Neural progenitor cell (in vitro differentiated cells): ENCODE measurements at places on chromosomes 4 and X. TPM values are rescaled to one million over a fixed set of nuclear protein-coding genes. Genes with fewer than 3 reads are reported as not detected.

AMBN gene
- total RNA-seq, result 0.15 TPM in 1 of 2 replicates, not detected in the other

NDP gene
- 2.3 and 2.5 TPM in 2 replicates for total RNA-seq

SH3RF1 gene
- total RNA-seq, result 14.1 and 17.1 TPM in 2 replicates

XAGE1A gene
- total RNA-seq, result not detected in 2 replicates

CLIC2 gene
- 0.28 TPM in 1 of 2 replicates, not detected in the other for total RNA-seq

TCP11X2 gene
- total RNA-seq, result 0.88 and 1.1 TPM in 2 replicates

FGA gene
- not detected in 2 replicates for total RNA-seq

GLOD5 gene
- total RNA-seq, result not detected in 2 replicates

RTL5 gene
- total RNA-seq, result 1.0 and 1.9 TPM in 2 replicates

SPANXA2 gene
- total RNA-seq, result not detected in 2 replicates

AFF2 gene
- total RNA-seq, result 13.5 and 18.0 TPM in 2 replicates

IBSP gene
- not detected in 2 replicates for total RNA-seq

GRCh38 chr4:137370679-137371078 is 161.6 kb downstream of the PCDH18 start:
- no peak for DNase-seq

DNA sequence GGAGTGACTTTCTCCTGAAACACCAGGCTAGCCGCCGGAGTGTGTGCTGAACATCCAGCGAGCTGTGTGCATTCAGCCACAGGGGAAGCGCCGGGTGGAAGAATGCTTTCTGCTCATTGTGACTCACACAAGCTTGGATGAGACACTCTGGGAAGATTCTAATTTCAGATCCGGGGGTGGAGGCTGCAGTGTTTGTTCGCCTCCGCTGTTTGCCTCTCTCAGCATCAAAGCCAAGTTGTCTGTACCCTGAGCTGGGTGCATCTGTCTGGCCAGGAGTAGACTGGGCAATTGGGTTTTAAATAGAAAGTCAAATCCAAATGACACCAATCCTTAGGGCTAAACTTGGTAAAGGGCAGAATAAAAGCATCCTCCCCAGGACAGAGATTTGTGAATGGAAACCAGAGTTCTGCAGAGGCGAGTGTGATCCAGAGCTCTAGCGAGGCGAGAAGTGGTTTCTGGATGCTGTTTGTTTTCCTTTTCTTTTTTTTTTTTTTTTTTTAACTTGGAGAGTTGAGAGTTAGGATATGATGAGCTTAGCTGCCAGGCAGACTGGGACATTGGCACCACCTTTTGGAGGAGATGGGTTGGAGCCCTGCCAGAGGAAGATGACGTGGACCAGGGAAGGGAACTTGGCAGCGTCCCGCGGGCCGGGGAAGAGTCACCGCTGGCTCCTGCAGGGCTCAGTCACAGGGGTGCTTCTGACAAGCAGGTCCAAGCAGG is 196.0 kb upstream of the PSAPL1 start:
- DNase-seq, result no peak

GRCh38 chr4:147696866-147697265 is 12.9 kb upstream of the PRMT9 start:
- no peak for DNase-seq

DNA sequence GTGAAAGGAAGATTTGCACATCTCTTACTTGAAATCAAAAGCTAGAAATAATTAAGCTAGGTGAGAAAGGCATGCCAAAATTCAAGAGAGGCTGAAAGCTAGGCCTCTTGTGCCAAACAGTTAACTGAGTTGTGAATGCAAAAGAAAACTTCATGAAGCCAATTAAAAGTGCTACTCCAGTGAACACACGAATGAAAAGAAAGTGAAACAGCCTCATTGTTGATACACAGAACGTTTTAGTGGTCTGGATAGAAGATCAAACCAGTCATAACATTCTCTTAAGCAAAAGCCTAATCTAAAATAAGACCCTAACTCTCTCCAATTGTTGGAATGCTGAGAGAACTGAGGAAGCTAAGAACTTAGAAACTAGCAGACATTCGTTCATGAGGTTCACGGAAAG is 122.3 kb downstream of the UNC5C start:
- DNase-seq, result no peak

GRCh38 chr4:109648266-109648996 is 54.8 kb downstream of the CASP6 start:
- no peak for DNase-seq

- DNase-seq, result no peak
These were observed 344.5 kb upstream of the RASGEF1B start for GRCh38 chr4:81816031-81816761.

- DNase-seq, result no peak
These were observed 71.9 kb downstream of the AFF2 start for GRCh38 chrX:148572337-148572736.

DNA sequence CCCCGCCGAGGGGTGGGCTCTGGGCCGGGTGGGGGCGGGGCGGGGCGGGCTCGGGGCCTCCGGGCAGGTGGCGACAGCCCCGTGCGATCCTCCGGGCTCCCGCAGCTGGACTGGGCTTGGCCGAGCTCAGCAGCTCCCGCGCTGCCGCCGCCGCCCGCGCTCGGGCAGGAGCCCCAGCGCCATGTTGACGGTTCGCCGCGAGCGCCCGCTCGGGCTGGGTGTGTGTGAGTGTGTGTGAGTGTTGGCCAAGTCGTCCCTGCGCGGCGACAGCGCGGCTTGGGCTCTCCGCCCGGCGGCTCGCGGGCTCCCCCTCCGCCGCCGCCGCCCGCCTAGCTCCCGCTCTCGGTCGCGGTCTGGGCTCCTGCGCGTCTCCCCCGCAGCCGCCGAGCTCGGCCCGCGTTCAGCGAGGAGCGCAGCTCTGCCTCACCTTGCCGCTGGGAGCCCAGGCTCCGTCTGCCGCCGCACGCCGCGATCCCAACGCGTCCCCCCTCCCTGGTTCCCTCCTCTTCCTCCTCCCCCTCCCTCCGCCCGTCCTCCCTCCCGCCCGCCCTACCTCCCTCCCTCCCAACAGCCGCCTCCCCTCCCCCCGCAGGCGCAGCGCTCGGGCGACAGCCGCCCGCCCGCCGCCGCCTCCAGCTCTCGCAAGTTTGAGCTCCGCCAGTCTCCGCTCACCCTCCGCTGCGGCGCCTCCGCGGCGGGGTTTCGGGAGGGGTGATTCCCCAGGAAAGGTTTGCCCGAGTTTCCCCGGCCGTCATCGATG is at the start of gene BCOR:
TSS of gene BCOR (minus strand) at position 455 of the 760 bp plus-strand sequence. CDS start 20,029 bp downstream, outside the sequence.
- DNase-seq, result peak; percentile 81

GRCh38 chr4:84498203-84498934 is 723 bp downstream of the NKX6-1 start:
- peak; percentile 70 for DNase-seq

DNA sequence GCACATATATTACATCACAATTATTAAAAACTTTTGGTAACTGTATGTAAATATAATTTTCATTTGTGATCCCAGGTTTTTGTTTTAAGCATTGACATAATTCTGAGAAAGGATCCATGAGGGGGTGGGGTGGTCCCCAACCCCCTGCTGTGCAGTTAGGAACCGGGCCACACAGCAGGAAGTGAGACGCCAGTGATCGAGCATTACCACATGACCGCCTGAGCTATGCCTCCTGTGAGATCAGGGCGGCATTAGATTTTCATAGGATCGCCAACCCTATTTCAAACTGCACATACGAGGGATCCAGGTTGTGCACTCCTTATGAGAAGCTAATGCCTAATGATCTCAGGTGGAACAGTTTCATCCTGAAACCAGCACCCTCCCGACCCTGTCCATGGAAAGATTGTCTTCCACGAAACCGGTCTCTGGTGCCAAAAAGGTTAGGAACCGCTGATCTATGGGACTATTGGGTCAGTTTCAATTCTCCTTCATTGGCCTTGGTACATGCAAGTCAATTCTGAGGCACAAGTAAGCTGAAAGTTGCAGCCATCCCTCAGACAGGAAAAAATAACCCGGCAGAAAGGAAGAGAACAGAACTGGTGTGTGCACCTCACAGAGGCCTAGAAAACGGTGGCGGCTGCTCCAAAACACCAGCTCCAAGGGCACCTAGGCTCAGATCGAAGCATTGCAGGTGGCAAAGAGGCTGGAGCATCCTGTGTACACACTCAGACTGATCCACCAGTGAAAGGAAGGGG is 7.0 kb upstream of the TMSB4X start:
- no peak for DNase-seq

- DNase-seq, result no peak
These were observed 122.4 kb upstream of the ETNPPL start for GRCh38 chr4:108885211-108885610.

GRCh38 chr4:159235779-159236368 is 133.0 kb downstream of the RAPGEF2 start:
- peak; percentile 15 for DNase-seq

DNA sequence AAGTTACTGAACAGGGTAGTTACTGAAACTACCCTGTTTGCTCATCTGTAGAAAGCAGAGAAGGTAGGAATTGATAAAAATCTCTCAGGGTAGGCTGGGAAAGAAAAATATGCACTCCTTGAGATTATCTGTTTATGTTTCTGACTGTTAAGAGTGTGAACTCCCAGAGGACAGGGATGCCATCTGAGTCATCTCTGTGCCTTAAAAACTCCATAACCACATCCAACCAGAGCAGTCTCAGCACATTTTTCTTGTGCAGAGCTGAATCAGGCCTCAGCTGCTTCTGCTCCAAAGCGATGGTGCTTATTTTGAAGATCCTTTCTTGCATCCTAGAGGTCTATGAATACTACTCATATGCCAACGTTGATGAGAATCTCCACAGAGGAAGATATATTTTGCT is 9.9 kb downstream of the CENPVL3 start:
- DNase-seq, result no peak

DNA sequence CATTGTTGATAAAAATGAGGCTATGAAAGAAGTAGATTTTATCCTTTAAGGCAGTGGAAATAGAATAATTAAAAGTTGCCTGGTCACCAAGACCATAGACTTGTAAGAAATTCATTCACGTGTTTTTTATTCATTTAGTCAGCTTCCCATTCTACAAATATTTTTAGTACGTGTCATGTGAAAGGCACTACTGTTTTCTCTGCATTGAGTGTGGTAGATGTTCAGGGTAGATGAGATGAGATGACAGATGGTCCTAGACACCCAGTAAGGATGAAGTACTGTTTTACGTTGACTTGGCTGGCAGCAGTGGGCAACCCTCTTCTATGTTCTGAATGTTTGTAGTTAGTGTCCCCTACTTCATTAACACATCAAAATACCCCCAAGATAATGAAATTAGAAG is 228.1 kb downstream of the ARHGAP24 start:
- no peak for DNase-seq

DNA sequence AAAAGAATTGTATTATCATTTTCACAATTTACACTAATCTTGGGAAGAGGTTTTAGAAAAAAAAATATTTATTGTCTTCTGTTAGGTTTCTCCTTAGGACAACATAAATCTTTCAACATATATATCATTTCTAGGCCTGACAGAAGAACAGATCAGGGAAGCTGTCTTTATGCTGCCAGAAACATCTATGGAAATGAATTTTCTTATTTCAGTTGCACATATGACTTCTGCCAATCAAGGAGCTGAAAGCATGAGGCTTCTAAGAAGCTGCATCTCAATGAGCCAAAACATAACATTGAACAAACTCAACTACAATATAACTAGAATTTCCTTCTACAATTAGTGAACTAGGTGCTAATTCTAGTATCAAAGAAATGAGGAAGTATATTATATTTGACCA is 258.4 kb downstream of the MAPK10 start:
- DNase-seq, result no peak

DNA sequence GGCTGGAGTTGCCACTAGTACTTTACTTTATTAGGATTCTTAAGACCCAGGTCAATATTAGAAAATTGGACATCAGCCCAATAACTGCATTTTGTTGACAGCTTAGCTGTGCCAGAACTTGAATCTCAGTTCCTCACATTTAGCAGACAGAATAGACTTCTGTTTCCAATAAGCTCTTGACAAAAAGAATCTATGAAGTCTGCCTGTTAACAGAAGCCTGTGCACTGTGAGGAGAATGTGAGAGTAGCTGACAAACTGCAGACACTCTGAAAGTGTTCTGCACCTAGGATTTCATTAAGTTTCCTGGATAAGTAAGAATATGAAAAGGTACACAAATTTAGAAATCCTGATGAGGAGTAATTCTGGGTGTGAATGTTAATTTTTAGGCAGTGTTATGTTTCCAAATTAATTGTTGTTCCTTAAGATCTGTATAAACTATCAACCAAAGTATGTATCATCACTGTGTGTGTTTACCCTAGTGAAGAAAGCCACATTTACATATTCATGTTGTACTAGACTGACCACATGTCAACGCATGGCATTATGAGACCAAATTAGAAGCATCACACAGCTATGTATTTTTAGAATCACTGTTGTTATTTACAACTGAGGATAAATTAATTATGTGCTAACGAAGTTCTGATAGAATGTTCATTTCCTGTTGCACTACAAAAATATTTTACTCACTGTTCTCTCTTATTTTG is 756.4 kb upstream of the IGFBP7 start:
- DNase-seq, result no peak

DNA sequence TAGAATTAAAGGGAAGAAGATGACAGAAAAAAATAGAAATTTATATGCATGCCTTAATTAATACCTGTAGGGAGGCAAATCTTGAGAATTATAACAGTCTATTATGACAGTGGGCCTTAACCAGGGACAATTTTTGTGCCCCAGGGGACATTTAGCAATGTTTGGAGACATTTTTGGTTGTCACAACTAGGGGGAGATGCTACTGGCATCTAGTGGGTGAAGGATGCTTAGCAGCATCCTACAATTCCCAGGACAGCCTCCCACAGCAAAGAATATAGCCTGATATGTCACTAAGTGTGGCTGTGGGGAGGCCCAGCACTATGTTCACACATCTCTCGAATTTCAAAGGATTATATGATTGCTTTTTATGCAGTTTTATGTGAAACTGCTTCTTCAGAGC is 10.5 kb downstream of the GPR82 start:
- DNase-seq, result peak; percentile 33

- DNase-seq, result no peak
These were observed 5.9 kb upstream of the GATB start for GRCh38 chr4:151766691-151767090.

- DNase-seq, result peak; percentile 62
These were observed 6.0 kb downstream of the PLP1 start for GRCh38 chrX:103782640-103783039.

- DNase-seq, result no peak
These were observed 210.7 kb upstream of the PRPS2 start for GRCh38 chrX:12580548-12580947.

GRCh38 chr4:56448301-56448700 is 12.2 kb downstream of the PAICS start:
- no peak for DNase-seq

DNA sequence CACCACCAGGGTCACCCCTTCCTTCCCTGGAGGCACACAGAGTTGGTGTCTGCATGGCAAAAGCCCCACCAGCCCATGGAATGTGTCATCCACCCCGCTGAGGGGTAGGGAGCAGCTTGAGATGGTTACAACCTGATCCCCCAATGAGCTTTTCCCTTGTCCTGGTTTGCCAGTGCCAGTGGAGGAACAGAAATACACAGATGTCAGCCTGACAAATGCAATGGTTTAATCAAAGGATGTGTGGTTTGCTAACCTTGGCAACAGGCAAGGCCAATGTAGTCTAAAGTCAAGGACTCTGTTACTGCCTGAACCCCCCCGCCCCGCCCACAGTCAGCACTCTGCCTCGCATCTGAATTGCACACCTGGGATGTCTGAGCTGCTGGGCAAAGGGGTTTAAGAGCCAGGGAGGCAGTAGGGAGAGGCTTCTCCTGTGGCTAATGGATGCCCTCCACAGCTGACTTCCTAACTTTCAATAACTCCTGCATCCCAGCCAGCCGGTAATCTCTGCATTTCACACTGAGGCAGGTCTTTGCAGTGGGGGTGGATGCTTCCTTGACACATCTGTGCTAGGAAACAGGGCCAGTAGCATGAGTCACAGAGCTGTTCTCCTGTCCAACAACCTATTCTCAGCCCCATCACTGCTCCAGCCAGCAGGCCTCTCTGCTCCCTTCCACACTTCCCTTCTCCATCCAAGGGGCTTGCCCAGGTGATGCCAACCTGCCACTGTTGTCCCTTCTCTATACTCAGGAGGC is 137.5 kb downstream of the AMMECR1 start:
- no peak for DNase-seq

- DNase-seq, result no peak
These were observed 2.4 kb downstream of the FAM241A start for GRCh38 chr4:112147697-112148096.
